ENCODE measurements at places on chromosomes 6 and 20. TPM values are rescaled to one million over a fixed set of nuclear protein-coding genes. Genes with fewer than 3 reads are reported as not detected.

- no peak for DNase-seq
- no peak overlapping the region for H3K27ac ChIP-seq
- H3K4me3 ChIP-seq = no peak overlapping the region
- no peaks in the 10 kb centered on the region for H3K27me3 ChIP-seq
- H3K36me3 ChIP-seq = no peaks in the 10 kb centered on the region
These were observed 1424.8 kb upstream of the EYS start for GRCh38 chr6:67131827-67132226.

The LINC00237 gene
- total RNA-seq = not detected

- H3K4me3 ChIP-seq = no peak overlapping the region
- H3K36me3 ChIP-seq = no peaks in the 10 kb centered on the region
- no peaks in the 10 kb centered on the region for H3K27me3 ChIP-seq
- no peaks in the 10 kb centered on the region for H3K4me1 ChIP-seq
- peak overlapping the region; percentile 26 for H3K27ac ChIP-seq
These were observed 86.3 kb downstream of the SOX4 start for GRCh38 chr6:21679761-21680265.

GRCh38 chr6:1482381-1483166 lies 93.2 kb downstream of the FOXF2 start:
- DNase-seq = no peak
- no peak overlapping the region for H3K27ac ChIP-seq
- no peak overlapping the region for H3K4me3 ChIP-seq
- no peaks in the 10 kb centered on the region for H3K27me3 ChIP-seq

DNA sequence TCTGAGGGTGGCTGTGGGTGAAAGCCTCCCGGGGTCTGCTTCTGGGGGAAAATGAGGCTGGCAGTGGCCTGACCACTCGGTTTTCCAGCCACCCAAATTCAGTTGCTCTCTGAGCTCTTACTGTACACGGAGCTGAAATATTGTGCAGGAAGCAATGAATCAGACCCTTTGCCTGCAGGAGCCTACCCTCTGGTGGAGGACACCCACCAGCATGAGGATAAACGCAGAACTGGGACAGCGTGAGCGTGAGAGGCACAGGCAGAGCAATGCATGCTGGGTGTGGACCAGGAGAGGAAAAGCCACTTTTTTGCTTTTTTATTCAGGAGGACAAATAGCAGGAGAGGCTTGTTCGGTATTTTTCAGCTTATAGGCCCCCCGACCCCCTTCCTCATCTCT lies 298.0 kb downstream of the QKI start:
- H3K4me3 ChIP-seq = no peak overlapping the region
- no peak for DNase-seq
- no peaks in the 10 kb centered on the region for H3K27me3 ChIP-seq
- H3K36me3 ChIP-seq = no peaks in the 10 kb centered on the region

DNA sequence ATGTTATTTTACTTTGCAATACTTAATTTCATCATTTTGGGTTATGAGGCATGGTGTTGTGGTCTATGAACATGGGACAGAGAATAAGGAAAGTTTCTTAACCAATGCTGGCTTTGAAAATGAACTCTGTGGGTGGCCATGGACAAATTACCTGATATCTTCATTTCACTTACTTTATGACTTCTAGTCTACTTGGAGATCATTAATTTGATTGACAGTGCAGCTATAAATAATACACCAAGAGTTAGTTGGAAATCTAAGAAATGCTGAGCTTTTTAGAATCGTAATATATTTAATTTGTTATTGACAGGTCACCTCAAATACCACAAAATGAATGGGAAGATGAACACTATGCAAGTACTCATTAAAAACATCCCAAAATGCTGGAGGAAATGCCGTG lies 140.4 kb downstream of the CENPW start:
- H3K27me3 ChIP-seq = no peaks in the 10 kb centered on the region
- no peak overlapping the region for H3K27ac ChIP-seq
- no peak overlapping the region for H3K4me3 ChIP-seq
- H3K36me3 ChIP-seq = no peaks in the 10 kb centered on the region
- DNase-seq = no peak

- DNase-seq = no peak
- H3K27me3 ChIP-seq = peaks cover 10% of the 10 kb centered on the region
- no peaks in the 10 kb centered on the region for H3K36me3 ChIP-seq
- no peak overlapping the region for H3K4me3 ChIP-seq
These were observed 25.9 kb upstream of the MAFB start for GRCh38 chr20:40714916-40715315.

All from pancreas (tissue), 10 donors.